T-helper 1 cell (primary cell): ENCODE measurements at places on chromosomes 6 and 20.

- DNase-seq, result no peak
Observed at GRCh38 chr20:42588847-42589246, 600.9 kb downstream of the PTPRT start.

- no peak for DNase-seq
Observed at GRCh38 chr6:121584586-121585369, 149.3 kb downstream of the GJA1 start.

GRCh38 chr6:137941995-137942394, 74.9 kb downstream of the TNFAIP3 start:
- no peak for DNase-seq

DNA sequence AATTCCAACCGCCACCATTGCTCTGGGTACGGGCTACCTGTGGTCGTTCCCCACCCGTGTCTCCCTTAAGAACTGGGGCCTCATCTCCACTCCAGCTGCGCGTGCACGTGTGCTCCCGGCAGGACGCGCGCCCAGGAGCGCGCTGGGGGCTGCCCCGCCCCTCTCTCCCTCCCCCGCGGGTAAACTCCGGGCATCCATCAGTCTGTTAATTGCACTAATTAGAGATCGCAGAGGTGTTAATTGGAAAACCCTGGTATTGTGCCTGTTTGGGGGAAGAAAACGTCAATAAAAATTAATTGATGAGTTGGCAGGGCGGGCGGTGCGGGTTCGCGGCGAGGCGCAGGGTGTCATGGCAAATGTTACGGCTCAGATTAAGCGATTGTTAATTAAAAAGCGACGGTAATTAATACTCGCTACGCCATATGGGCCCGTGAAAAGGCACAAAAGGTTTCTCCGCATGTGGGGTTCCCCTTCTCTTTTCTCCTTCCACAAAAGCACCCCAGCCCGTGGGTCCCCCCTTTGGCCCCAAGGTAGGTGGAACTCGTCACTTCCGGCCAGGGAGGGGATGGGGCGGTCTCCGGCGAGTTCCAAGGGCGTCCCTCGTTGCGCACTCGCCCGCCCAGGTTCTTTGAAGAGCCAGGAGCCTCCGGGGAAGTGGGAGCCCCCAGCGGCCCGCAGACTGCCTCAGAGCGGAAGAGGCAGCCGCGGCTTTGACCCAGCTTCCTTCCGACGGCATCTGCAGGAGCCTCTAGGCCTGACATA, 14.4 kb downstream of the FOXP4 start:
- DNase-seq, result peak; percentile 89

DNA sequence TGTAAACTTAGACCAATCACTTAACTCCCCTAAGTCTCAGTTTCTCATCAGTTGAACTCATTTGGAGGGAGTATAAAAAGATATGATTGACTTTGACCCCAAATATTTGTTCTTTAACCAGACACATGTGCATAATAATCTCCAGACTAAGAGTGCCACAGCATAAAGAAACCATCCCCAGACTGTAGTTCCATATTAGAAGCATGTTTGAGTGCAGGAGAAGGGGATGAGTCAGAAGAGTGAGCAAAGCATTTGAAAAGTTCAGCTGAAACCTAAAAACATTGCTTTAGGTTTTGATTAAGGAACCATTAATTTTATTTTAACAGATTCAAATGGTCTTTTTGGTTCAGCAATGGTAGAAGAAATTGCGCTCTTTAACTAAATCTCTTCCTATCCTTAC, 654.8 kb downstream of the UTRN start:
- DNase-seq, result no peak

- DNase-seq, result no peak
Observed at GRCh38 chr6:20686142-20686541, 151.9 kb downstream of the CDKAL1 start.

DNA sequence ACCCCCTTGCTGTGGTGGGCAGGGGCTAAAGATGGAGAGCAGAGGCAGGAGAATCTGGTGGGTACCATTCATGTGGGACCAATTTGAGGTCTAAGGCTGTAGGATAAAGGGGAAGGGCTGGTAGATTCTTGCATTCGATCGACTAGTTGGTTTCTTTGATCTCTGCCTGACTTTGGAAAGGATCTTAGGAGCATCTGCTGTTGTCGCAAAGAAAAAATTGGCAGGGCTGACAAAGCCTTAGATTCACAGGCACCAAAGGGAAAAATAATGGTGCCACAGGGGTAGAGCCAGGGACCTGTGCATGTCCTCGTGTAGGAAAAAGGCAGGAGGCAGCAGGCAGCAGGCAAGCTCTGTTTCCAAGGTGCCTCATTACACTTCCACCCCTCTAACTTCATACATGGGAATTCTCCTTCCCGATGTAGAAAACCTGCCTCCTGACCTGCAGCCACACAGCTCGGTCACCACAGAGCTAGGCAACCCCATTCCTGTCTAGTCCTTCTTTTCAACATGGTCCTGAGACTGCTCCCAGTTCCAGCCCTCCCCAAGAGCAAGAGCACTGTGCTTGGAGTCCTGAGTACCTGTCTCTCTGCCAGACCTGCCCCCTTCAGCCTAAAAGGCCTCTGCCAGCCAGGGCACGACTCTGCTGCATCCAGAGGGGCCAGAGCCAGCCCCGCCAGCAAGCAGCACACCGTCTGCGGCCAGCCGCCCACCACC, 71.9 kb downstream of the FGD2 start:
- no peak for DNase-seq

- no peak for DNase-seq
Observed at GRCh38 chr6:135722679-135723078, 128.8 kb upstream of the PDE7B start.

GRCh38 chr6:95576998-95577303, 384 bp upstream of the MANEA start:
- DNase-seq, result no peak

DNA sequence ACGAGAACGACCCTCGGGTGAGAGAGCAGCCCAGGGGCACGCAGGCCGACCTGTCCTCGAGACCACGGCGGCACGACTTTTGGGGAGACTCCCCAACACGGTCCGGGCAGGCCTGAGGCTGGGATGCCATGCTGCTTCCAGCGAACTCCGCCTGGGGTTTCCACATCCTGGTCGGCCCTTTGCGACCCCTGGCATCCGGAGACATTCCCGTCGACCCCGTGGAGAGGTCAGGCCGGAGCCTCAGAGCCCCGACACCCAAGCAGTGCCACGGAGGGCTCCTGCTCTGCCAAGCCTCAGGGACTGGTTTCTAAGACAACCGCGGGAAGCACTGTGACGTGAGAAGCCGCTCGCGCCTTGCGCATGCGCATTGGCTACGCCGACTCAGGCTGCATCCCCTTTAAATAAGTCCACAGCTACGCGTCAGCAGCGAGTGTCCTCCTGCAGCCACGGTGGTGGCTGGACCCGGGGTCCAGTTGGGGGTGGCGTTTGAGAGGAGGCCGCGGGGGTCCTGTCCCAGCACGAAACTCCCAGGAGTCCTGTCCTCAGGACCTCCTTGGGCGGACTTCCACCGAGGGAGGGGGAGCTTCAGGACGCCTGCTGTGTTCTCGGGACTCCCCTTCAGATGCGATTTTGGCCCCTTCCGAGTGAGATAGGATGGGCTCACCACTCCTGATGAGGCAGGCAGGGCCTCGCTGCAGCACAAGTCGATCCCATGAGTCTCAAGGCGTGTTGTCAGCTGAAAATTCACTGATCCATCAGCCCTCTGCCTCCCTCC, 1089.3 kb upstream of the DEFB115 start:
- DNase-seq, result no peak

DNA sequence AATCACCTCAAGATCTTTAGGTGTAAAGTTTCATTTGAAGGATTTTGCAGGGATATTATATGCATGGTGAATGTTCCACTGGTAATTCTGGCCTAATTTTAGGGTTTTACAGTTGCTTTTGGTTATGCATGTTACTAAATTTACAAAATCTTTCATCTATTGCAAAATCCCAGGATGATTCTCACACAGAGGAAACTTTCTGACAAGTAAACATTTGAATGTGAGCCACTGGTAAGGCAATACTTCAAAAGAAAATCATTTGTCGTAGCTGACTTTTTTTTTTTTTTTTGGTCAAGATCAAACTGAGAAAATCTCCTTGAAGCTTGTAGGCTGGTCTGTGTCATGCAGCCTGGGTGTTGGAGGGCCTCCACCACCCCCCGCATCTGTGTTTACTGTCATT, 141.9 kb upstream of the EXOC2 start:
- no peak for DNase-seq
